Activated CD4-positive, alpha-beta T cell treated with anti-CD3 and anti-CD28 coated beads for 4 hours (primary cell): ENCODE measurements at places on chromosomes 1 and 21.
A peak's percentile ranks its signal among the peaks of the same experiment; 100 is the strongest.

DNA sequence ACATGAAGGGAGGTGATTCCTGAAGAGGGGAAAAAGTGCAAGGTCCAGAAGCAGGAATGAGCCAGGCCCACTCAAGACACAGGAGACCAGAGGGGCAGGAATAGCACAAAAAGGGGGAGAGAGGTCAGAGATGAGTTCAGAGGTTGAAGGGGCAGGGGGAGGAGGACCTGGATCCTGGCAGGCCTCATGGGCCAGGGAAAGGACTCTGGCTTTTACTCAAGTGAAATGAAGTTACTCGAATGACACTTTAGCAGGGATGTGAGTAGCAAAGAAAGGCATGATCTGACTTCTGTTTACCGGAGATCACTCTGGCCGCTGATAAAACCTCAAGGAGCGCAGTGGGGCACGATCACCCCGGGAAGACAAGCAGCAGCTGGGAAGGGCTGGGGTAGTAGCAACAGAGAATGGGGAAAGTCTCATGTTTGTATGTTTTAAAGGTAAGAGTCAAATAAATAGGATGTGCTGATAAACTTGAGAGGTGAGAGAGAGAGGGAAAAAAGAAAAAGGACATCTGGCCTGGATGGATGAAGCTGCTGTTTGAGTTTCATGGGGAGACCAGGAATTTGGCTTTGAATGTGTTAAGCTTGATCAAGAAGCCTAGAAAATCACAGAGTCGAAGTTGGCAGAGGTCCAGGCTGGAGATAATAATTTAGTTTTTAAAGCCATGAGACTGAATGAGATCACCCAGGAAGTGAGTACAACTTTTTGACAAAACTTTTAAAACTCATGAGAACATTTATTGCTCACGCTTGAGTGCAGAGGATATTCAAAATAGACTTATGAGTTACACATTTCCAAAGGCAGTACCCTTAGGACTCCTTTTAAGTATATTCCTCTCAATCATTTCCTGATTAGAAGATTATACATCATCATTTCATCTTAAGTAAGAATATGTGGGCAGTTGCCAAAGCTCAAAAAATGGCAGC, 156.0 kb downstream of the RERE start:
- DNase-seq: peak; percentile 40

DNA sequence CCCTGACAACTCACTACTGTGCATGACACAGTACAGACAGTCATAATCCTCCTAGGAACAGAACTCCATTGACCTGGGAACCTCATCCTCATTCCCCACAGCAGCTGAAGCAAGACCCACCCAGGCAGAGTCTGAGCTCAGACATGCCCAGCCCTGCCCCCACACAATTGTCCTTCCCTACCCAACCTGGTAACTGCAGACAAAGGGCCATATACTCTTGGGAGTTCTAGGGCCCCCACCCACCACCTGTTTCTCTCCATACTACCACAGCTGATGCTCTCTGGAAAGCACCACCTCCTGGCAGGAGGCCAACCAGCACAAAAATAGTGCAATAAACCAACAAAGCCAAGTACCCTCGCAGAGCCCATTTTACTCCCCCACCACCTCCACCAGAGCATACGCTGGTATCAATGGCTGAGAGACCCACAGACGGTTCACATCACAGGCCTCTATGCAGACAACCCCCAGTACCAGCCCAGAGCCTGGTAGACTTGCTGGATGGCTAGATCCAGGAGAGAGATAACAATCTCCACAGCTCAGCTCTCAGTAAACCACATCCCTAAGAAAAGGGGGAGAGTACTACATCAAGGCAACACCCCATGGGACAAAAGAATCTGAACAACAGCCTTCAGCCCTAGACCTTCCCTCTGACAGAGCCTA, 159.7 kb upstream of the CXADR start:
- no peak for DNase-seq

GRCh38 chr1:169548282-169548681, 38.0 kb downstream of the F5 start:
- no peak for DNase-seq

DNA sequence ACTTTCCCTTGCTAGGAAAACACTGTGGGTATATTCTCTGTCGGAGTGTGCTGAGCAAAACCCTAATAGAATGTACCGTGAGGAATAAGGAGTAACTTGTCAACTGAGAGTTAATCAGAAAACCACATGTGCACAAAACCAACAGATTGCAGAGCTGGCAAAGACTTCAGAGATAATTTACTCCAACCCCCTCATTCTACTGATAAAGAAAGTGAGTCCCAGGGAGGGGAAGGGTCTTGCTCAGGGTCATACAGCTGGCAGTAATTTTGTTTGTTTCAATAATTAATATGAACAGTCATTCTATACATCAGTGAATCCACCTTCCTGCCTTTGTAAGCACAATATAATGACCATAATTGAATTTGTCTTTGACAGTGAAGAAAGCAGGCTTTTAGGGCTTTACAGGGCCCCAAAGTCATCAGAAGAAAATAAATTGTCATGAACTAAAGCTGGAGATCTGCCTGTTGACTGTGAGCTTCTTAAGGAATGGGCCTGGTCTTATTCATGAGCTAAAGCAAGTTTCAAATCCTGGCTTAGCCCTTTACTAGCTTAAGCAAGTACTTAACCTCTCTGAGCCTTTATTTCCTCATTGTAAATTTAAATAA, 67.2 kb upstream of the HOOK1 start:
- no peak for DNase-seq

DNA sequence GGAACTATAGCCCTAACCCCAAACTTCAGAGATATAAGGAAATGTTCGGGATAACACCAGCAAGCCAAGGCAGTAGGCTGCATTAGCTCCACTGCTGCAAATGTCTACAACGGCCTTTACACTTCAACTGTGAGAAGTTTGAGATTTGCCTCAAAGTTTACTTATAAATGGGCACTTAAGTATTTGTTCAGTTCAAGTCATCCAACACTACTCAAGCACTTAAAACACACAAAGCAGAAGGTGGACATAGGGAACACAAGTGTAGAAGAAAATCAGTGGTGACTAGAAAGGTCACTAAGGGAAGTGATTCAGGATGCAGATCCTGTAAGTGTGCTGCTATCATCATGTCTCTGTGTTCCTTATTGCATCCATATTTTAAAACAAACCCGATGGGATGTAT, 220.6 kb downstream of the SLC45A1 start:
- DNase-seq: no peak

GRCh38 chr1:108811611-108812010, 45.3 kb downstream of the AKNAD1 start:
- no peak for DNase-seq
